Brain (organoid and tissue), 16 donors: ENCODE measurements at places on chromosomes 7 and 10.
A peak's percentile ranks its signal among the peaks of the same experiment; 100 is the strongest.

DNA sequence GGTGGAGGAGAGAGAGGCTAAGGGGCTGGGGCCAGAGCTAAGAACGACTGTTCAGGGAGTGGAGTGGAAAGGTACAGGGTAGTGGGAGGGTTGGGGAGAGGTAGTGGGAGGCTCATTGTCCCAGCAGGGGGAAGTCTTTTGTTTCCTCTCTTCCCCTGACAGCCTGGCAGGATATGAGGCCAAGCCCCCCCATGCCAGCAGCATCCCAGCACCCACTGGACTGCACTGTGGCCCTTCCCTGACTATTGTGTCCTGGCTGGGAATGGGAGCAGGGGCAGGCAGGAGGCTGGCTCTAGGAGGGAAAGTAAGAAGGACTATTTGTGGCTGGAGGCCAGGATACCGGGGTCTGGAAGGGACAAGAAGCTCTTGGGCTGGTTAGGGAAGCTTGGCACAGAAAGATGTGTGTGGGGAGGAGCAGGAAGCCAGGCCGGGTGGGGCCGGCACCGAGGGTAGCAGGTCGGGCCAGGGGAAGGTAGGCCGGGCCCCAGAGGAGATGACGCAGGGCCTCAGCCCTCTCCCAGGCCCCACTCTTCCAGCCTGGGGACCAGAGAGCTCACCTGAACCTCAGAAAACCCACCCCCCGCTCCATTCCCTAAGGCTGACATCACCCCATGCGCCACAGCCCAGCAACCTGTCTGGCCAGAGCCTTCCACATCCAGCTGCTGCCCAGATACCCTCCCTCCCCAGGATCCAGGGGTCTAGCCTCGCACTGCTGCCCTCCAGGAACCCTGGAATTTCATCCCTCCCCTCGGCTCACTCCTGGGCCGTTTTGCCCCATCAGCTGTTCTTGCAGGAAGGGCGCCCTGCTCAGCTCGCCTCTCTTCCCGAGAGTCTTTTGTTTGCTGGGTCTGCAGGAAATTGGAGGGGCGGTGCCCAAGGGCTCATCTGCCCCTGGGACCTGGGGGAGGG lies 8.8 kb upstream of the EPHB4 start:
- DNase-seq = peak; percentile 1

- DNase-seq = no peak
These were observed 29.1 kb downstream of the NUDCD3 start for GRCh38 chr7:44461387-44461786.

- no peak for DNase-seq
These were observed 71.2 kb upstream of the COL13A1 start for GRCh38 chr10:69730251-69731156.

DNA sequence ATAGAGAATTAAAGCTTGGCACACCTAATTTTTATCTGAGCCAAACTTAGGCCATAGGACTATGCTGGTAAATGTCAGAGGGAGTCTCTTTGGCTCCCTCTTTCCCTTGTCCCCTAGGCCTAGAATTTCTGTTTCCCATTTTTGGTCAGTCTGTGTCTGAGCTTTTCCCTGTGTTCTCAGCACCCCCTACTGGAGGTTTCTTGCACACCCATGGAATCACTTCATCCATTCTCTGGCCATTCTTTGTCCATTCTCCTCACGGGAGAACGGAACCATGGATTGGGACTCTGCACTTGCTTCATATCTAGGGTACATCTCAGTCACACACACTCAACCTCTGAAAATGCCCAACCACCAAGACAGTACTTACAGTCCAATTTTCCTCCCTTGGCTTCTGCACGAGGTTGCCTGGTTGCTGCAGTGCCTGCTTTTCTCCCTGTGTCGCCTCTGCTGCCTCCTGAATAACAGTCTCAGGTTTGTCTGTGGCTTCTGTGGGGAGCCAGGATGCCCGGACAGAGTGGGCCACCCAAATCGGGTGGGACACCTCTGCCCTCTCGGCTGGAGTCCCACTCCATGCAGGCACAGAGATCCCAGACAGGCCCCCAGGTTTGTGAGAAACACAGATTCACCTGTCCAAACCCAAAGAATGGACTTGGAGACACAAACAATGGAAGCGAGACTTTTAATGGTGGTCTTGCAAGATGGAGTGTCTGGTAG lies 35.1 kb upstream of the DNAH11 start:
- DNase-seq = no peak

DNA sequence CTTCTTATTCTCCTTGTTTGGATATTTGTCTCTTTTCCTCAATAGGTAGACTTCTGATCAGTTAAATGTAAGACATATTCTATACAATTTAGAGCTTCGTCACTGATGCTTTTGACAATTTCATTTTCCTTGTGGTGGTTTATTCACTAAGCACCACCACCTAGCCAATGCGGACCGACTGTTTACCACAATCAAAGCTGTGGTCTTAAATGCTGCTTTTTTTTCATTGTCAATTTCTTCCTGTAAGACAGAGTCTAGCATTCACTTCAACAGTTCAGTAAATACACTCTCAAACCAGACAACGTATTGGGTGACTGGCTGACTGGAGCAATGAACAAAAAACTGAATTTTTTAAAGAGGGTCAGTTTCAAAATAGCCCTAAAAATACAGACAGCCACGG lies 239.0 kb downstream of the DNAJB6 start:
- DNase-seq = no peak

- no peak for DNase-seq
These were observed 70.2 kb upstream of the CUX1 start for GRCh38 chr7:101747053-101747878.

DNA sequence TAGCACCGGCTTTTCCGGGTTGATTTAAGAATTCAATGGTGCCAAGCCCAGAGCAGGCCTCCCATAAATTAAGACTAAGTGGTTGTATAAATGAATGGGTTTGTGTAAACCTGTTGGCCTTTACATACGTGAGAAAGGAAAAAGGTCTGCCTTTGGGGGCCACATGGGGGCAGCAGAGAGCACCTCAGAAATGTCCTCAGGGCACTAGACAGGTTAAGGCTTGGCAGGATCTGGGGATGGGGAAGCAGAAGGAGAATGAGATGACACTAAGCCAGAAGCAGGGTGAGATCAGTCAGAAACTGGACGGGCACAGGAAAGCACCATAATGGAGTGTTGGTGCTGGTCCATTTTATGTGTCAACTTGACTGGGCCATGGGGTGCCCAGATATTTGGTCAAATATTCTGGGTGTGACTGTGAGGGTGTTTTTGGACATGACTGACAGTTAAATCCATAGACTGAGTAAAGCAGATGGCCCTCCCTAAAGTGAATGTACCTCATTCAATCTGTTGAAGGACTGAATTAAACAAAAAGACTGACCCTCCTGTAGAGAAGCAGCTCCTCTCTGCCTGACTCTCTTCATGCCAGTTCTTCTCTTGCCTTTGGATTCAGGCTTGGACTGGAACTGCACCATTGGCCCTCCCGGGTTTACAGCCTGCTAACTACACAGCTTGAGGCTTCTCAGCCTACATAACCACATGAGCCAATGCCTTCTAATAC lies 58.9 kb downstream of the FRMPD2 start:
- peak; percentile 38 for DNase-seq

GRCh38 chr7:150365673-150366398 lies 2.8 kb upstream of the REPIN1 start:
- no peak for DNase-seq

GRCh38 chr10:5731559-5731958 lies 46.9 kb downstream of the TASOR2 start:
- no peak for DNase-seq

DNA sequence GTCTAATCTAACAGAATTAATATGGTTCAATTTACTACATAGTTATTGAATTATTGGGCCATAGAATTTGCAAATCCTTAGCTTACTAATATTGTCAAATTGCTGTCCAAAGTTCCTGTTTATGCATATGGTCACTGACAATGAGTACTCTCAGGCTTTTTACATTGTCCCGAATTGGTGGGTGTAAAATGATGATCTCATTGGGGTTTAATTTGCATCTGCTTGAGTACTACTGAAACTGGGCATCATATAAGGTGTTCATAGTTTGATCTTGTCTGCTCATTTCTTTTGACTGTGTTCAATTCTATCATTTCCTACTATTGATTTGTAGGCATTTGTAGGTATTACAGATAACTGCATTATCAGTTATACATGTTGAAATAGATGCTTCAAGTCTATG lies 12.7 kb downstream of the ABCA13 start:
- no peak for DNase-seq

GRCh38 chr7:28072876-28073514 lies 107.6 kb downstream of the JAZF1 start:
- DNase-seq = no peak

DNA sequence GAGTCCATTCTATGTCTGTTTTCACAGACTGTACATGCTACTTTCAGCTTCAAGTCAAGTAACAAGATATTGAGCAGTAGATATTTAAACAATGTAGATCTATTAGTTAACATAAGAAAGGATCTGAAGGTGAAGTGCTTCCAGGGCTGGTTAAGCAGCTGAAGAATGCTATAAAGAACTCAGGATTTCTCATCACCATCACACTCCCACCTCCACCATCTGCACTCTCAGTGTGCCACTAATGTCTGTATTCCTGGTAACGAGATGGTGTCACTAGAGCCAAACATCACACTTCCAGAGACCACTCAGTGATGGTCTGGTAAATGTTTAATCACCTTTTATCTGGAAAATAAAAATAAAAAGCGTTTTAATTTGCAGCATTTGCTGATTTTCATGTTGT lies 224.0 kb upstream of the FERD3L start:
- no peak for DNase-seq

- DNase-seq = peak; percentile 51
These were observed 48.6 kb downstream of the GTF2IRD1 start for GRCh38 chr7:74502216-74502891.

GRCh38 chr10:72030762-72031543 lies 57.4 kb downstream of the SPOCK2 start:
- DNase-seq = no peak

GRCh38 chr7:143519411-143520131 lies 41.9 kb downstream of the TAS2R41 start:
- no peak for DNase-seq

- DNase-seq = no peak
These were observed 5.1 kb downstream of the STK32C start for GRCh38 chr10:132302421-132303310.

GRCh38 chr7:44638611-44639557 lies 32.5 kb downstream of the OGDH start:
- DNase-seq = no peak

DNA sequence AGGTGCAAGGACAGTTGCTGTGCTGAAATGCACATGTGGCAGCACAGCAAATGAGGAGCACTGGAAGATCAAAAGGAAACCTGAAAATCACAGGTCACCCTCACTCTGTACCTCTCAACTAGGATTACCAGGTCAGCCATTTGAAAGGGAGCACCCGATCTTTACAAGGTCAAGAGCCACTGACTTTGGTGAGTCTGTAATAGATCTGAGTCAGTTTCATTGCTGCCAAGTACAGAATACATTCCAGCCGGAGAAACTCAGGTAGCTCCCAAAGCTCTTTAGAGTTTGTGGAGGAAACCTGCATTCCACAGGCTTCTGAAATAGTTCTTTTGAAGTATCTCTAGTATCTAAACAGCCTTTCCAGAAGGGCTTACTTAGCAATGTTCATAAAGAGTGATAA lies 217.5 kb downstream of the SNX13 start:
- no peak for DNase-seq

- no peak for DNase-seq
These were observed 45.3 kb downstream of the CYP17A1 start for GRCh38 chr10:102791754-102792395.

DNA sequence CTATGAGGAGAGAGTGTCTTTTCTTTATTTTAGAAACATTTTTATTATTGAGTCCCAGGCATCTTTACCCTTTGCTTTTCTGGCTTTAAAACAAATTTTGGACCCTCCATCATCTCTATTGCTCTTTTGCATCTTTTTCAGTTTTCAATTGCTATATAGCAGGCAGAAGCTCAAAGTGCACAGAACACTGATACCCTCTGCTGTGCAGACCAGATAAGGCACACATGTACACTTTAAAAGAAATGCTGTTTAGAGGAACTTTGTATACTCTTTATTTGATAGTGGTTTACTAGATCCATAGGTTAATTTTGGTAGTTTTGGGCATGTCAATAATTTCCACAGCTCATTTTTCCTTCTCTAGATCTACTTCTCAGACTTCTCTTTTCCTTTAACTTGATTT lies 324.2 kb downstream of the SH2D4B start:
- peak; percentile 15 for DNase-seq

DNA sequence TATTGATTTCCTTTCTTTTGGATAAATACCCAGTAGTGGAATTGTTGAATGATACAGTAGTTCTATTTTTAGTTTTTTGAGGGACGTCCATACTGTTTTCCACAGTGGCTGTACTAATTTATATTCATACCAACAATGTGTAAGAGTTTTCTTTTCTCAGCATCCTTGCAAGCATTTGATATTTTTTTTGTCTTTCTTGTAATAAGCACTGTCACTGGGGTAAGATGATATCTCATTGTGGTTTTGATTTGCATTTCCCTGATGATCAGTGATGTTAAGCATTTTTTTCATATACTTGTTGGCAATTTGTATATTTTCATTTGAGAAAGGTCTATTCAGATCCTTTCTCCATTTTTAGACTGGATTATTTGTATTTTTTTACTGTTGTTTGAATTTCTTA lies 308.7 kb downstream of the PTEN start:
- no peak for DNase-seq

DNA sequence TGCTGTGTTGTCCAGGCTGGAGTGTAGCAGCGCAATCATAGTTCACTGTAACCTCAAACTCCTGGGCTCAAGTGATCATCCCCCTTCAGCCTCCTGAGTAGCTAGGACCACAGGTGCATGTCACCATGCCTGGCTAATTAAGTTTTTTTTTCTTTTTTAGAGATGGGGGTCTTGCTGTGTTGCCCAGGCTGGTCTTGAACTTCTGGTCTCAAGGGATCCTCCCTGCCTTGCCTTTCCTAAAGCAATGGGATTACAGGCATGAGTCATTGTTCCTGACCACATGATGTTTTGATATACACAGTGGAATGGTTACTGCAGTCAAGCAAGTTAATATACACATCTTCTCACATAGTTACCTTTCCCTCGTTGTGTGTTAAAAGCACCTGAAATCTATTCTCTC lies 140.3 kb downstream of the GPR85 start:
- no peak for DNase-seq

- DNase-seq = no peak
These were observed 1.3 kb downstream of the IKZF1 start for GRCh38 chr7:50305583-50306493.

DNA sequence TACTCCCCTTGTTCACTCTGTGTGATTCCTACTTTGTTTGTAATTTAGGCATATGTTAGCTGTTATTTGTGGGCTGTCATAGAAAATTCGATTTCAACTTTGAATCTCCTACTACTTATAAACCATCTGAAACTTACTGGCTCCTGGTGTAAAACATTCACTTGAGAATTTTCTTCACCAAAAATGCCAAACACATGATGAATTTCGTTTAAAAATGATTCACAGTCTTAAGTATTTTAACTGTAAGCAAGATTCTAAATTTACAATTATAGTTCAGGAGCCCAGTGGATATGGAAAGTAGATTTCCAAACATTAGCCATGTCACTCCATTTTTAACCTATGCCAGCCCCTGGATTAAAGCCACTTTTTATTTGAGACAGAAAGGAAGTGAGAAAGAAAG lies 3.1 kb downstream of the CPED1 start:
- no peak for DNase-seq
